ENCODE measurements at places on chromosomes 6 and 20. TPM values are rescaled to one million over a fixed set of nuclear protein-coding genes. Genes with fewer than 3 reads are reported as not detected.

The CHD6 gene
- 30.5 TPM for total RNA-seq

The SEL1L2 gene
- not detected for total RNA-seq

The SRC gene
- 41.1 TPM for total RNA-seq

The ELOVL2 gene
- total RNA-seq, result 0.65 TPM

The AIF1 gene
- not detected for total RNA-seq

The KHDRBS2 gene
- total RNA-seq, result not detected

The PLN gene
- not detected for total RNA-seq

The WFDC12 gene
- total RNA-seq, result not detected

The UFL1 gene
- total RNA-seq, result 33.8 TPM

The TUBB1 gene
- under 0.01 TPM for total RNA-seq

The FNDC11 gene
- total RNA-seq, result 0.65 TPM

The MROH8 gene
- 1.6 TPM for total RNA-seq

The ULBP1 gene
- 0.61 TPM for total RNA-seq

The HTR1B gene
- 0.81 TPM for total RNA-seq

The FBXO30 gene
- 25.8 TPM for total RNA-seq

The TGM3 gene
- not detected for total RNA-seq

The ARFGEF3 gene
- 1.5 TPM for total RNA-seq

The NMBR gene
- not detected for total RNA-seq

The SMIM28 gene
- not detected for total RNA-seq

The FAM83D gene
- total RNA-seq, result 1.6 TPM

The MEP1A gene
- not detected for total RNA-seq

The DLL1 gene
- total RNA-seq, result 0.32 TPM

The IMPG1 gene
- total RNA-seq, result not detected

The RSPH4A gene
- 0.97 TPM for total RNA-seq

The LAMP5 gene
- not detected for total RNA-seq

The SMLR1 gene
- total RNA-seq, result not detected

The RAET1L gene
- total RNA-seq, result not detected

The HCK gene
- total RNA-seq, result 0.65 TPM

The POM121L2 gene
- total RNA-seq, result not detected

The C20orf204 gene
- total RNA-seq, result 1.7 TPM

The KIF13A gene
- 86.8 TPM for total RNA-seq

The NUDT3 gene
- total RNA-seq, result 38.9 TPM

The KCNK5 gene
- total RNA-seq, result not detected

The ZSCAN23 gene
- 4.5 TPM for total RNA-seq

The TIAM2 gene
- total RNA-seq, result 30.7 TPM

The NUS1 gene
- 19.2 TPM for total RNA-seq

The COL10A1 gene
- total RNA-seq, result 73.0 TPM

The LRRN4 gene
- total RNA-seq, result 0.16 TPM

The SYCP2L gene
- 0.16 TPM for total RNA-seq

The CPXM1 gene
- 0.65 TPM for total RNA-seq

The DUSP15 gene
- not detected for total RNA-seq

The EEF1A2 gene
- total RNA-seq, result 0.24 TPM

The IYD gene
- not detected for total RNA-seq

The C20orf141 gene
- total RNA-seq, result not detected

The LY86 gene
- total RNA-seq, result not detected

The RCAN2 gene
- 37.2 TPM for total RNA-seq

The LINC00237 gene
- total RNA-seq, result not detected

The SIRPB2 gene
- total RNA-seq, result not detected

The KIAA1586 gene
- 16.4 TPM for total RNA-seq

The SOX4 gene
- 9.6 TPM for total RNA-seq

The MEI4 gene
- total RNA-seq, result under 0.01 TPM

The GPLD1 gene
- not detected for total RNA-seq
